ENCODE measurements at places on chromosomes 5 and 9. TPM values are rescaled to one million over a fixed set of nuclear protein-coding genes. Genes with fewer than 3 reads are reported as not detected.

GRCh38 chr9:137303893-137304382, 1.9 kb upstream of the NRARP start:
- DNase-seq: no peak

- DNase-seq: no peak
Observed at GRCh38 chr9:98907055-98907454, 36.7 kb upstream of the COL15A1 start.

- DNase-seq: no peak
Observed at GRCh38 chr5:176596689-176597416, 13.1 kb downstream of the GPRIN1 start.

DNA sequence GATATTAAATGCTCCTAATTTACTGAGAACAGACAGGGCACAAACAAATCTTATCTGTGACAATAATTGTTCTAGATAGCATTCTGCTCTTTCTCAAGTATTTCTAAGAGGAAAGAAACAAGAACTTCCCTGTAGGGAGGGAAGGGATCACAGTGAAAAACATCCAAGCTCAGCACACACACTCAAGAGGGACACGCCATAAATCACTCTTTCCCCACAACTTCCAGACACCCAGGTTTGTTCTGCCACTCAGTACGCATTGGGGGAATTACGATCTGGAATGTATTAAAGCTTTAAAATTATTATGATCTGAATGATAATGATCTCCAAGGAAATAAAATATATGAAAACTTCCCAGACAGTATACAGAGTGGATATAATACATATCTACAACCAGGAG, 221.4 kb downstream of the GNA14 start:
- no peak for DNase-seq

GRCh38 chr5:111977436-111977829, 220.4 kb upstream of the NREP start:
- no peak for DNase-seq

- DNase-seq: no peak
Observed at GRCh38 chr5:96629774-96630173, 32.4 kb upstream of the CAST start.

DNA sequence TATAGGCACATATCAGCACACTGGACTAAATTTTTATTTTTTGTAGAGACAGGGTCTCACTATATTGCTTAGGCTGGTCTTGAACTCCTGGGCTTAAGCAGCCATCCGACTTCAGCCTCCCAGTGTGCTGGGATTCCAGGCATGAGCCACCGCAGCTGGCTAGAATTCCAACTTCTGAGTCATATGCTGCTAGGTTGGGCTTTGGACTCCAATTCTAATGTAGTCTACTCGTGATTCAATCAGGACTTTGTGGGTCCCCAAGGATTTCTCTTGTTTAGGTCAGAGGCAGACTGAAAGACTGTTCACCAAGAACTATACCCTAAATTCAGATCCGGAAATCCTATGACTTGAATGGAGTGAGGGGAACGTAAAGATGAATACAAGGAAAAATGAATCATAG, 68.2 kb upstream of the CHD1 start:
- DNase-seq: no peak

GRCh38 chr9:124264823-124265233, 7.1 kb downstream of the NEK6 start:
- no peak for DNase-seq

DNA sequence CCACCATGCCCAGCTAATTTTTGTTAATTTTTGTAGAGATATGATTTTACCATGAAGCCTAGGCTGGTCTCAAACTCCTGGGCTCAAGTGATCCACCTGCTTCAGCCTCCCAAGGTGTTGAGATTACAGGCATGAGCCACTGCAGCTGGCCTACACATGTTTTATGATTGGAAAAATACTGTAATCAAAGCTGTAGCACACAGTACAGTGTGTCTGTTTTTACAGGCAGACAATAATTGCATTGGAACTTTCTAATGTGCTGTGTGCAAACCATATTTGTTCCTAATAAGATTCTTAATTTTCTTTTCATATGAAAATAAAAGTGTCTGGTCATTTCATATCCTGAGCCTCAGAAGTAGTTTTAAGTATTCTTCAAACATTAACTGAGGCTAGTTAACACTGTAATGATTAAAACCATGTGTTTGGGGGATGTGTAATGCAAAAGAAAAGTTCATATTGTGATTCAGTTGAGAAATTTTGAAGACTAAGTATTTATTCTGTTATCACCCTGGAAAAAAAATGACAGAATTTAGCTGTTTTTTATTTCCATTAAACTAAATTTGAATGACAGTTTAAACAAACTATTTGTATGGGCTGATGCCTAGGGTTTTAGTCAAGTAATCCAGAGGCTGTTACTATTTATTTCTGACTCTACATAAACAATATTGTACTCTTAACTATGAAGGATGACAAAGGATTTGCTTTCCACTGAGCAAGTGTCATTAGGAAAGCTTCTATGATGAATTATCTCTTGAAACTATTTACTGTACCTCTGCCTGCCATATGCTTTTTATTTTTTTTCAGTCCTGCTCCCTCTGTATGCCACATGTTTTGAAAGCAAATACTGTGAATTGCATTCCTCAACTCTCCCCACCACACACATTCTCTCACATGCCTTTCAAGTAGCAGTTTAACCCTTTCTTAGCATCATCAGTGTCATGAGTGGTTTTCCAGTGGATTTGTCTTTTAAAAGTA, 111.5 kb downstream of the MTREX start:
- no peak for DNase-seq

DNA sequence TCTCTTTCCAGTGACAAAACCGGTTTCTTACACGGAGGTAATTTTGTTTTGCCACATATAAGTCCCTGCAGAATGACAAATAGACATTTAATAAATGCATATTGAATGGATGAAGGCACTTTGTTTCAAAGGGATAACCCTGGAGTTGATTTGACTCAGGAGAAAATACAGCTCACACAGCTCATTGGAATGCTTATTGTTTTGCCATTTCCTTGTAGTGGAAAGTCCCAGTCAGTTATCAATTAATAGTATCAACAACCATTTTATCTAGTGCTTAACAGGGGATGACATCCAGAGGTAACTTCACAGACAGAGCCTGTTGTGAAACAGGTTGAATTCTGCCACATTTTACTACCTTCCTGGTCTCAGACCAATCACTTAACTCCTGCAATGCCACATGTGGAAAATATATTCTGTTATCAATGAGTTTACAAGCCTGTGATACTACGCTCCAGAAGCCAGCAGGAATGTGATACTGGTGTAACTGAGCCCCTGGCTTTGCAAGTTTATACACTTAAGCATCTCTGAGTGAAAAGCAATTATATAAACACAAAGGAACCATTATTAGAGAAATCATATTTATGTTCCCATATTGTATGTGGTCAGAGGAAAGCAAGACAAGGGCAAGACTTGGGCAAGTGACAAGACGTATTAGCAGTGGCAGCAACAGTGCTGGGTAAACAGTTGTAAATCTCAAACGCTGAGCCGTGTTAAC, 123.1 kb upstream of the ANKRD55 start:
- no peak for DNase-seq

DNA sequence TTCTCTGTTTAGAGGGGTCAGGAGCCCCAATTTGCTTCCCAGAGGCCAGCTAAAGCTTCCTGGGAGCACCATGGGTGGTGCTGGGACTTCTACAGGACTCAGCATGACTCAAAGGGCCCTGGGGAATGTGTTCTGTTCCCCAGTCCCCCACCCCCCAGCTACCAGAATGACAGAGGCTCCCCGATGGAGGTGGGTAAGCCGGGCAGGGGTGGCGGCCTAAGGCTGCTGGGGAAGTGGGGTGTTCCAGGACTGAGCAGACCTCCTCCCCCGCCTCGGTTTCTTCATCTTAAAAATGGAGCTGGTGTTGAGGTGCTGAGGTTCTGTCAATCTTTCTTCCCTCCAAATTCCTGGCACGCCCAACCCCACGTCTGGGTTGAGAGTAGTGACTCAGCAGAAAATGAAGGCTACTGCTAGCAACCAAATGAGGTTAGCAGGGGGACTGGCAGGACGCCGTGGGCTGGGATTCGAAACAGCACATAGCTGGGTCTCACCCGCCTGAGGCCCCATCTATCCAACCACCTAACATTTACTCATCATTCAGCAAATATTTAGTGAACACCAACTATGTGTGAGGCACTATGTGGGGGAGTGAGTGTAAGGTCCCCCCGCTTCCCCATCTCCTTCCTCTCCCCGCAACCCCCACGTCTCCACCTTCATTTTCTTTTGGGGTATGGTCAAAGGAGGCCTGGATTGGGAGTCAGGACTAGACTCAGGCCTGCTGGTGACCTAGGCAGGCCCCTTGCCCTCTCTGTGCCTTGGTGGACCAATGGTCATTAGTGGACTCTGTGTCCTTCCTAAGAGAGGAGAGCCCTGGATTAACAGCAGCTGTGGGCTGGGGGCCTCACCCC, 50.2 kb downstream of the C9orf50 start:
- DNase-seq: no peak

DNA sequence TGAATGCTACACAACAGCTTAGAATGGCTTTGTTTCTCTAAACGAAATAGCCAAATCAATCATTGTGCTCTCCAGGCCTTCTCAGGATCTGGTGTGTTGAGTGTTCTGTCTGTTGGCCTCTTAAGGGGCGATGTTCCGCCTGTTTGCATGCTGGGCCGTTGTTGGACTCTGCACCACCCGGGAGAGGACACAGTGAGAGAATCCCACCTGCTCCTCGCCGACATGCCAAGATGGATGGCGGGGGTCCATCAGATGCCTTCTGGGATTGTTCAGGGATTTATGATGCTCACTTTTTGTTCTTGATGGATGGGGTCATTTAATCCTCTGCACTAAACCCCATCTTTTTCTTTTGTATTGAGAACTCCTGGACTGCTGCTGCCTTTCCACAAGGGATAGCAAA, 159.9 kb downstream of the NTRK2 start:
- no peak for DNase-seq

- no peak for DNase-seq
Observed at GRCh38 chr9:134170532-134171315, 6.4 kb upstream of the RNU6ATAC start.

DNA sequence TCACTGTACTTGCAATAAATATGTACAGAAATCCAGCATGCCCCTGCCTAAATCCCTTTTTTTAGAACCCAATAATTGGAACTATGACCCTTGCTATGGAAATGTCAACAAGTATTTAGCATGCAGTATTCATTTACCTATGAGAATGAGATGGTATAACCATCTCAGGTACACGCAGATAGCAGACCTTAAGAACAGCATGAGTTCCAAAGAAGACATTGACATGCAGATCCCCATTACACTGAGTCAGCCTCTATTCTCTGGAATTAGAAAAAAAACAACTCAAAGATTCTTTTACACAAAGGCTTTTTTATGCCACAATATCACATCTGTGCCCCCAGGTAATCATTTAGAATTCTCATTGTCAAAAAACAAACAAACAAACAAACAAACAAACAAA, 325.6 kb upstream of the TLE4 start:
- no peak for DNase-seq

Gene STRBP
- 10.3 TPM for total RNA-seq

Gene KIF4B
- 0.23 TPM for total RNA-seq

Gene GFI1B
- not detected for total RNA-seq

Gene FGF18
- not detected for total RNA-seq

Gene OBP2B
- total RNA-seq: not detected

Gene AGTPBP1
- 15.2 TPM for total RNA-seq

Gene DPYSL3
- 67.0 TPM for total RNA-seq

Gene ROPN1L
- 4.2 TPM for total RNA-seq

Gene FABP6
- total RNA-seq: not detected

Gene ZNF366
- 33.7 TPM for total RNA-seq
